ENCODE measurements at places on chromosomes 4 and X. TPM values are rescaled to one million over a fixed set of nuclear protein-coding genes. Genes with fewer than 3 reads are reported as not detected.

GRCh38 chr4:147773261-147774184, 41.6 kb downstream of the ARHGAP10 start:
- no peak overlapping the region for H3K27ac ChIP-seq
- no peaks in the 10 kb centered on the region for H3K36me3 ChIP-seq
- no peak overlapping the region for H3K4me3 ChIP-seq

DNA sequence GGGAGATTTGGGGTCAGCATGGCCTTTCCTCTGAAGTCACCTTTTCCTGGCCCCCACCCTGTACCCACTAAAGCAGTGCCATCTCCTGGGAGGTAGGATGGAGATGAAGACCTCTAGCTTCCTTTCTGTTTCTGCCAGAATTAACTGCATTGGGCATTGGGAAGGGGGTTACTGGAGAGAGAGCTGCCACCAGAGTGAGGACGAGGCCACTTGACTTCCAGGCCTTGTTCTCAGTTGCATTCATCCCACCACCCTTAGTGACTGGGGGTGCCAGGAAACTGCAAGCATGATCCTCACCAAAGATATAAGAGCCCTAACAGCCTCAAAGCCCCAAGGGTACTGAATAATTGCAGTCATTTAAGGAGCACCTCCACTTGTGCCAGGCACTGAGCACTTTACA, 15.8 kb downstream of the SASH3 start:
- H3K36me3 ChIP-seq: peaks cover 8% of the 10 kb centered on the region
- no peaks in the 10 kb centered on the region for H3K27me3 ChIP-seq
- no peak for DNase-seq
- no peak overlapping the region for H3K27ac ChIP-seq

GRCh38 chrX:22053481-22053880, 21.4 kb downstream of the PHEX start:
- H3K4me3 ChIP-seq: no peak overlapping the region
- no peaks in the 10 kb centered on the region for H3K27me3 ChIP-seq
- no peaks in the 10 kb centered on the region for H3K4me1 ChIP-seq
- no peak for DNase-seq
- no peaks in the 10 kb centered on the region for H3K36me3 ChIP-seq

DNA sequence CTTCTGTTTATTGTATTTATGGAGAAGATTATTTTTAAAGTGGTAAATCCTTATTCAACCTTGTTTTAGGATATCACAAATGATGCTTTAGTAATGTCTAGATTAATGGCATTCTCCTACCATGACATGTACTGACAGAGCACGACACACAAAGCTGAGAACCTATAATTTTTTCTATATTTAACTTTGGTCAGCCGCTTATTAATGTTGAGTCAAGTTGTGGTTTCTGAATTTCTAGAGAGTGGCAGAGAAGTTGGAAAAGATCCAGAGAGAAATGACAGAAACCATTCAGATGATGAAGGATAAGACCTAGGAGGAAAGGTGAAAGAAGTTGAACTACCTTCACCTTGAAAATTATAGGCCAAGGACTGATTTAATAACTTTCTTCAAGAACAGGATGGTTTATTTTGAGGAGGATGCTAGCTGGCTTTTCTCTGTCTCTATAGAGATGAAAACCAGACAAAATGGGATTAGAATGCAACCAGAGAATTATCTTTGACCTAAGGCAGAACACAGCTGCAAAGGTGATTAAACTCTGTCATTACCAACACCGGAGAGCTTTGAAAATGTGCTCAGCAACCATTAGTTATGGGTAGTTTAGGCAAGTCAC, 62.6 kb upstream of the TSPAN5 start:
- H3K36me3 ChIP-seq: no peaks in the 10 kb centered on the region
- H3K27me3 ChIP-seq: no peaks in the 10 kb centered on the region
- no peak overlapping the region for H3K27ac ChIP-seq
- H3K4me3 ChIP-seq: no peak overlapping the region

NUDT10 gene
- 10.1 TPM for total RNA-seq

SPANXD gene
- total RNA-seq: not detected

PNCK gene
- total RNA-seq: 12.9 TPM

NEUROG2 gene
- total RNA-seq: not detected

Data from endodermal cell (in vitro differentiated cells).